ENCODE measurements at places on chromosomes 11 and 22.

DNA sequence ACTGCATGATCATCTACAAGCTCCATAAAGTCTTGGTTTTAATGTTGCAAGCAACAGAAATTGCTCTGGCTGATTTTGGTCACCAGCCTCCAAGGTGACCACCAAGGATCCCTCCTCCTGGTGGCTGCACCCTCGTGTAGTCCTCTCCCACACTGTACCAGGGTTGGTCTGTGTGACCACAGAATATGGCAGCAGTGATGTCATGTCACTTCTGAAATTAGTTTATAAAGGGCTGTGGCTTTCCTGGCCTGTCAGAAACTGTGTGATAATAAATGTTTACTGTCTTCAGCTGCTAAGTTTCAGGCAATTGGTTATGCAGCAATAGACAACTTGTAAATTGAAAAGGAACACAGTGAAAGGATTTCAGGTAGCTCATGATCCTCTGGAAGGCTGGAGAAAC, 5.3 kb upstream of the PRDM11 start:
- DNase-seq: no peak

DNA sequence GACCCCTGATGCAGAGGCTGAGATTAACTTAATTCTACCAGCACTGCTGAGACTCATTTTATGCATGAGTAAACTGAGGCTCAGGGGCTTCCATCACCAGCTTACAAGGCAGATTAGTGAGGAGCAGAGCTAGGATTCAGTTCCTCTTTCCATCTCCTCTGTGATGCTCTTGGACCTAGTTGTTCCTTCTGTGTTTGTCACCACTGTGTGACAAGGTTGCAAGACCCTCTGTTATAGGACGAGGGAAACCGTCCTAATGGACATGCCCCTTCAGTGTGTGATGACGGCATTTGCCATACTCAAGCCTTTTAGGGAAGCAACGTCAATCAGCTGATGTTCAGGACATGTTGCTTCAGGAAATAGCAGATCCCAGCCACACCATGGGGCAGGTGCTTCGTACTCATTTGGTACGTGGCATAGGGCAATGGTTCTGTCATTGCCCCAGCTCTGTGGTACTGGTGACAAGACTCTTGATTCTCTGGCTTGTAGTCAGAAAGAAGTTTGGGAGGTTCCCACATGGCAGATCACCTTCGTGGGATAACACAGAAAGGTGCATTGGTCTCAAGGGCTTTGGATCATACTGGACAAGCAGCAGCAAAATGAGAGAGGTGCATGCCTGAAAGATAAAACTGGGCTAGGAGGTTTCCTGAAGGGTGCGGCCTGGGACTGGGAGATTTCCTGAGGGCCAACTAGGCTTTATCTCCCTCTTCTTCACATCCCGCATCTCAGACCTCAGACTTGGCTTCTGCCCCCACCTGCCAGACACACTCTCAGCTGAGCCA, 23.9 kb upstream of the CD44 start:
- DNase-seq: no peak

GRCh38 chr11:124658501-124658900, 15.0 kb downstream of the SIAE start:
- DNase-seq: no peak

DNA sequence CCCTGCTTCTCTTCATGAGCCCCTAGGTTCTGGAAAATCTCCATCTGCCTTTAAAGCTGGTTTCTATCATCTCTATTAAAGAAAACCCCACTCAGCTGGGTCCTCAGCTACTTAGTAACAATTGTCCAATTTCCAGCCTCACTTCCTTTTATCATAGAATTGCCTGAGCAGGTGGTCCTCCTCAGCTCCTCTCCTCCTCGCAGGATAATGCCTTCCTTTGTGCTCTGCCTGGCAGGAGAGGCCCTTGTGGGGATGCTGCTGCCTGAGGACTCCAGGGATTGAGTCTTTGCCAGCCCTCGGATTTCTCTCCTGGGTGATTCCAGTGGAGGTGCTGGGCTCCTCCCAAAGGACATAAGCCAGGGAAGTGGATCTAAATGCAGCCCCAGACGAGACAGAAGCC, 448.3 kb downstream of the INSC start:
- DNase-seq: no peak

DNA sequence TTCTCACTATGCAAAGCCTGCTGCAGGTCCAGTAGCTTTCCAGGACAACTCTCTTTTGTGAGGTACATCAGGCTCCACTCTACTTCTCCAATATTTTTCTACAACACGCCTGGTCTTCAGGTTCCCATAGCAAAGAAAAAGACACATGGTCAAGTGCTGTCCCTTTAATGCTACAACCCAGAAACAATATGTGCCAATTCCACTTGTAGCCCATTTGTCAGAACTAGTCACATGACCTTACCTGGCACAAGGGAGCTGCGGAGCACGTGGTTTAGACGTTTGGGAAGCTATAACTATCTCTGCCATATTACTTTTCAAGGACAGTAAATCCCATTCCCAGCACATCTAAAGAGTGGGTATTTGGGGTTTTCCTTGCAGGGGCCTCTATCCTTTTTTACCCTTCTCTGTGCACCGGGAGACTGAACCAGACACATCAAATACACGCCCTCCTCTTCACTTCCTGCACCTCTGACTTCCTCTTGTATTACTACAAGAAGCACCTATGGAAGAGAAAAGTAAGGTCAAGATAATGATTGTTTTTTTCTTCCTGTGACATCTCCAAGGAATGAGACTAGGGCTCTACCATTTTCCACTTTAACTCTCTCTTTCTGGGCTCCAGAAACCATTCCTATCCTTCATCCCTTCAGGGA, 237.6 kb downstream of the ETS1 start:
- no peak for DNase-seq

- no peak for DNase-seq
These were observed 161.9 kb downstream of the MSANTD4 start for GRCh38 chr11:105860105-105860504.

GRCh38 chr11:20131788-20132666, 28.2 kb downstream of the DBX1 start:
- DNase-seq: no peak

DNA sequence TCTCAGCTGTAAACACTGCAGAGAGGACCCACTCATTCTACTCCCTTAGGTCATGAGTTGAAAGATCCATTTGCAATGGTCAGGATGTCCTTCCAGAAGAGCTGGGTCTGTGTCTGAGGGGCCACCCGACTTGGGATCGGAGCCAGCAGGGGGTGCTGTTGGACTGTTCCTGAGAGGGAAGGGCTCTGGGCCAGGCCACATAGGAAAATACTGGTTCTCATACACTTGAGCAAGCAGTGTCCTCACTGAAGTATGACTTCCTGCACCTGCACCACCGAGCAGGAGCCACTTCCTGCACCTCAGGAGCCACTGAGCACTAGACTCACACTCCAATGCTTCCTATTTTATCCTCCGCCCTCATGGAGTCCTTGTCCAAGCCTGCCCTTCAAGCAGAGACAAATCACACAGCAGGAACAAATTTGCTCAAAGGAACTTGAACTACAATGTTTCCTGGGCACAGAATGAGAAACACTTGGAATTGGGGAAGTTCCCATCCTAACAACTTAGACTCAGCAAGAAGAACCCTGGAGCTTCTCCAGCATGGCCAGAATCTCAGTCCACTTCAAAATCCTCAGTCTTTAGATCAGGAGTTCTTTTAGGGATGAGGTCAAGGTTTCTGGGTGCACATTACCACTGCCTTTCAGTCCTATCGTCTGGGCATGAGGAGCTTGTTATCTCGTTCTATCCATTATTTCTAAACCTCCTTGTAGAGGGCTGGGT, 36.6 kb upstream of the VPREB1 start:
- peak; percentile 76 for DNase-seq

All from HuH-7.5 (cell line).